ENCODE measurements at places on chromosomes 7 and 10.

- DNase-seq, result no peak
Observed at GRCh38 chr10:28496481-28496961, 36.4 kb upstream of the WAC start.

DNA sequence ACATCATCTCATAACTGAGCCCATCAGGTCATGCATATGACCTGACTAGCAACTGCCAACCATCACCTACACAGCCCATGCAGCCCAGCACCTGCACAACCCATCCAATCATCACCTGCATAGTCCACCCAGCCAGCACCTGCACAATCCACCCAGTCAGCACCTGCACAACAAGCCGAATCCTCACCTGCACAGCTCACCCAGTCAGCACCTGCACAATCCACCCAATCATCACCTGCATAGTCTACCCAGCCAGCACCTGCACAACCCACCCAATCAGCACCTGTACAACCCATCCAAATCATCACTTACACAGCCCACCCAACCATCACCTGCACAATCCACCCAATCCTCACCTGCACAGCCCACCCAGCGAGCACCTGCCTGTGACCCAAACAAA, 33.4 kb upstream of the WDFY4 start:
- DNase-seq, result no peak

DNA sequence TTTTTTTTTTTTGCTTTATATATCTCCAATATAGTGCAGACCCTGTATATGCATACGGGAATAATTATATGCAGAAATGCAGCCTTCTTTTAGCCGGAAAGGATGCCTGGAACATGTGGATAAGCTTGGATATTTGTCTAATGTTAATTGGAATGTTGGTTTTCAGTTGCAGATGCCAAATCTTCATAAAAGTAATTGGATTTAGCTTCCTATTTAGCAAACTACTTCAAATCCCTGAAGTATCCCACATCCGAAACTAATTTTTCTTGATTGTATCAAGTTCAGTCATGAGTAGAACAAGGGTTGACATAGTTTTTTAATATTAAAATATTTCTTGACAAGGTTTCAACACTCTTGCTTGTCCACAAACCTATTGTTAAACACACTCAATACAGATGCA, 281.7 kb downstream of the BBS9 start:
- DNase-seq, result no peak

- DNase-seq, result no peak
Observed at GRCh38 chr10:106863549-106863948, 301.0 kb downstream of the SORCS1 start.

GRCh38 chr7:8321312-8321711, 59.3 kb upstream of the ICA1 start:
- no peak for DNase-seq

DNA sequence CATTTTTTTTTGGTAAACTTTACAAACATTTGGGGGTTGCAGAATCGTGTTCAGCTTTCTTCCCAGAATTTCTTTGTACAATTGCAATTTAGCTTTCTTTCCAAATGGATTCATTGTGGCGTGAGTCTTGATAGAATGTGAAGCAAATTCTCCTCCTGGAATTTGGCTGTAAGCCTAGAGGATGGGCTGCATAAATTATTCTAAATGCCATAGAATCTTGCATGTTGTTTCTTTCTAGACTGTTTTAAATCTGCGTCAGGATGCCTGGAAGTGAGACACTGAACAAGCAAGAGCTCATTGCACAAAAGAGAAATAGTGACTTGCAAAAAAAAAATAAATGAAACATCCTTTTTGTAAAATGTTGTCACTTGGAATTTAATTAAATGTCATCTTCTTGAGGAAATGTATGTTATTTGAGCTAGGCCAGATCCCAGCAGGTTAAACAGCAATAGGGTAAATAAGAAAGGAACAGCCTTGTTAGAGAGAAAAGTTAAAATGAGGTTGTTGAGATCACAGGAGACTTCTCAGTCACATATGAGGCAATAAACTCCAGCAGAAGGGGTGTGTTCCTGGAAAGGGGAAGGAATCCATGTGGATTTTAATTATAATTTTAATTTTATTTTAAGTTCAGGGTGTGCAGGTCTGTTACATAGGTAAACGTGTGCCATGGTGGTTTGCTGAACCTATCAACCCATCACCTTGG, 483.0 kb downstream of the PLXDC2 start:
- no peak for DNase-seq
